Suppressor macrophage (primary cell): ENCODE measurements at places on chromosomes 2 and 18.

- no peak for DNase-seq
Observed at GRCh38 chr18:25883091-25883490, 207.3 kb downstream of the SS18 start.

GRCh38 chr2:197378494-197379307 is 56.1 kb downstream of the SF3B1 start:
- peak; percentile 57 for DNase-seq

- no peak for DNase-seq
Observed at GRCh38 chr18:73249030-73249429, 381.2 kb upstream of the NETO1 start.

GRCh38 chr2:12990523-12990922 is 273.8 kb downstream of the TRIB2 start:
- DNase-seq, result no peak

DNA sequence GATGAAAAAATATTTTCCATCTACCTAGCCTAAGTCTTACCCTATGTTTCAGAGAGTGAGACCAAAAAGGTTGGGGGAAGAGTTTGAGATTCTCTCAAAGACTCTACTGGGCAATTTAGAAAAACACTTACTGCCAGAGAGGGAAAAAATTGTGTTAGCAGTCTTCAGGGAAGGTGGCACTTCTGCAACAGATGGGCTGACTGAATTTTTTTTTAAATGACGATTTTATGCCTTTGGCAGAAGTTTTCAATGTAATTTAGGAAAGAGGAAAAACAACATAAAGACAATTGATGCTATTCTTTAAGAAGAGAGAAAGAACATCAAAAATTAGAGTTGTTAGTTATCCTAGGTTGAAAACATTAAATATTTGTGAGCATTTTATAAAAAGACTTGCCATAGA is 1894.5 kb upstream of the PIK3C3 start:
- DNase-seq, result no peak

- no peak for DNase-seq
Observed at GRCh38 chr2:197007716-197008628, 81.5 kb upstream of the PGAP1 start.

- no peak for DNase-seq
Observed at GRCh38 chr2:100018341-100019193, 123.8 kb downstream of the AFF3 start.

DNA sequence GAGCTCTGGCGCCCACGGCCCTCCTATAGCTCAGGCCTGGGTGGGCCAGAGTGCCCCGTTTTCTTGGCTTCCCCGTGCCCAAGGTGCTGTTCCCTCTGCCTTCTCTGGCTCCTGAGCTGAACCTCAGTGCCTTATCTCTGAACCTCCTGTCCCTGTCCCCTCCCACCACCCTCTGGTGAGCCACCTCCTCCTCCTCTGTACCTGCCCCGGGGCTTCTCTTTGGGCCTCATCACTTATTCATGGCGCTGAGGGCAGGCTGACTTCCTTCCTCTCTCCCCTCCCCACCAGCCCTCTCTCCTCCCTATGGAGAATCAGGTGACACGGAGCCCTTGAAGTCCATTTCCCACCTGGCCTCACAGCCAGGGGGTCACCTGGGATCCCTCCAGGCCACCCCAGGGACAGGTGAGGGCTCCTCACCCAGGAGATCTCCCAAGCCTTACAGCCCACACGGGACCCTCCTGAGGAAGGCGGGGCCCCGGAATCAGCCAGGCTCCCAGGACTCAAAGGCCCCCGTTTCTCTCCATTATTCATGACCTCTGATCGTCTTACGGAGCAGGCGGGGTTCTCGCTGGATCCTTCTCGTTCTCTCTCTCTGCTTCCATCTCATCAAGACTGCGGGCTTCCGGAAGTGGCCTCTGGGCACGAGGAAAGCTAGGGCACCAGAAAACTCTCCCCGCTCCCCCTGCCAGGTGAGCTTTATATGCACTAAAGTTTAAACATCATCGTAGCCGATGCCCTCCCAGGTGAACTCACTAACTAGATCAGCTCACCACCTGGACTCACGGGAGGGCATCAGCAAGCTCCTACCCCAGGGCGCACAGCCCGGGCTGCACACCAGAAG is at the start of gene LOXHD1:
Gene LOXHD1, minus strand, starts transcription at position 106 of the 841 bp plus-strand sequence. CDS start 187 bp downstream, outside the sequence.
- DNase-seq, result no peak

DNA sequence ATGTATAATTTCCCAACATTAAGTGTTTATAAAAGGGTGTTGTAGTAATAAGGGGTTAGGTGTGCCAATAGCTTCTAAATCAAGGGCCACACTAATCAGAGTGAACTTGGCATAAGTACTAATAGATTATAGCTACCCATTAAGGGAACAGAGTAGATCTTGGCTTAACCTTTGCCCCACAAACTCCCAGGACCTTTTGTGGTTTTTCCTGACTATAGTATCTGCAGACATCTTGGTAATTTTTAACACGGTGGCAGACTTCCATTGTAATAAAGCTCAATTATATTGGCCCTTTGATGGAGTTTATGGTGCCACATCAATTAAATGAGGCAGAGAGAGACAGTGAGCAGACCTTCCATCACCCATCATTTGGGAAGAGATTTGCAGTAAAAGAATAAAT is 358.5 kb upstream of the HNRNPA3 start:
- DNase-seq, result no peak
